ENCODE measurements at places on chromosomes 3 and 15.

- DNase-seq, result no peak
Measured at GRCh38 chr3:160259589-160259988, 34.4 kb downstream of the C3orf80 start.

- no peak for DNase-seq
Measured at GRCh38 chr3:193816656-193817311, 223.8 kb downstream of the OPA1 start.

- no peak for DNase-seq
Measured at GRCh38 chr3:140494970-140495369, 182.9 kb upstream of the TRIM42 start.

- peak; percentile 64 for DNase-seq
Measured at GRCh38 chr3:177835008-177835407, 637.7 kb upstream of the TBL1XR1 start.

DNA sequence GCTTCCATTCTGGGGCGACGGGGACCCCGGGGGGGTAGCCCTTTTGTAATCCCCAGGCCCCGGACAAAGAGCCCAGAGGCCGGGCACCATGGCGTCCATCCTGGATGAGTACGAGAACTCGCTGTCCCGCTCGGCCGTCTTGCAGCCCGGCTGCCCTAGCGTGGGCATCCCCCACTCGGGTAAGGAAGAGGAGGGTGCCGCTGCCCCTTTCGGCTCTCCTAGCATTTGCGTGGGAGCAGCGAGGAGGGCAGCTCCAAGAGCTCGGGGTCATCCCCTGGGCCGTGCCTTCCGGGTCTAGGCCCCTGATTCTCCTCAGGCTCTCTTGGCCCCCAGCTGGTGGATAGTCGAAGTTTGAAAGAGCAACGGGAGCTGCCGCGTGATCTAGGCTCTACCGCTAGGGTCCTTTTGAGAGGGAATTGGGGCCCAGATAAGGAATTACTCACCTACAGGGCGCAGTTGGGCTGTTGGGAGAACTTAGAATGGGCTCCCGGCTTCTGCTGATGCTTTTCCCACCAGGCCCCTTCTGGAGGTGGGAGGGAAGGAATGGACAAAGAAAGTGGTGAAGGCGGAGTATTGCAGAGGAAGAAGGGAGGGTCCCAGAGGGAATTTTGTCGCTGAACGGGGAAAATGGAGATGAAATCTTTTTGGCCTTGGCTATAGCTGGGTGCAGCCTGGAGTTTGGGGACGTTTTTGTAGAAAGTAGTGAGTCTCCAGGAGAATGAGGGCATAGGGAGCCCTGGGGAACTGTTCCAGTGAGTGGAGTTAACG, 615 bp downstream of the VPS18 start:
- DNase-seq, result peak; percentile 60

GRCh38 chr15:39430389-39430788, 150.5 kb upstream of the THBS1 start:
- no peak for DNase-seq

DNA sequence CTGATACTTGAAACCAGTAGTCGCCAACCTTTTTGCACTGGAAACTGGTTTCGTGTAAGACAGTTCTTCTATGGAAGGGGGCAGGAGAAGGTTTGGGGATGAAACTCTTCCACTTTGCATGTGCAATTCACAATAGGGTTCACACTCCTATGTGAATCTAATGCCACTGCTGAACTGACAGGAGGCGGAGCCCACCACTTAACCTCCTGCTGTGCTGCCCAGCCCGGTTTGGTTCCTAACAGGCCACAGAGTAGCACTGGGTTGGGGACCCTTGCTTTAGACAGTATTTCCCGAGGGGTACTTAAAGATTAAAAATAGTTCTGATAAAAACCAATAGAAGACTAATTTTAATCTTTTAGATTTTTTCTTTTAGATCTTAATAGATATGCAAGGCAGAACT, 11.1 kb downstream of the TFG start:
- DNase-seq, result no peak

DNA sequence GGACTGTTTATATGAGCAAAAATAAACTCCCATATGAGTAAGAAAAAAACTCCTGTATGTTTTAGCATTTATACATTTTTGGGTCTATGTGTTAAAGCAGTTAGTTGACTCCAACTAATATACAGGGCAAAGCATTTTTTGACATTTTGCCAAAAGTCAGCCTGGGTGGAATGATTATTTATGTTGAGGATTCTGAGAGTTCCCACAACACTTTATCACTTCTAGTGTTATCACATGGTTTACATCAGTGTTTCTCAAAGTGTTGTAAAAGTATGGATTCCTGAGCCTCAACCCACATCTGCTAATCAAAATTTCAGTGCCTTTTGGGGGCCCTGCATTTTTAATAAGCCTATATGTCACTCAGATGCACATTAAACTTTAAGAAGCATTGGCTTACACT, 337.3 kb upstream of the WNT5A start:
- no peak for DNase-seq

DNA sequence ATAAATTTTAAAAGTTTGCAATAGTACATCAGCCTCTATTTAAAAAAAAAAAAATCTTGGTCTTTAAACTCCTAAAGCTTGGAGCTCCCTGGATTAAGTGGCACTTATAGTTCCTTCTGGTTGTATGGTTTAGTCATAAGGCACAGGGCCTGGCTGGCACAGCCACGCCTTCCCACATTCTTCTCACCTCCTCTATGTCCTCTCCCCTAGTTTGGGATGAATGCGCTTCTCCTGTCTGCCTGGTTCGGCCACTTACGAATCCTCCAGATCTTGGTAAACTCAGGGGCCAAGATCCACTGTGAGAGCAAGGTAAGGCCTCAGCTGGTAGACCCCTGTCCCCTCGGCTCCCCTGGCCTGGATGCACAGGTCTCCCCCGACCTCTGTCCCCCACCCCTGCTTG, 10.0 kb downstream of the ANKDD1A start:
- DNase-seq, result no peak

- DNase-seq, result peak; percentile 42
Measured at GRCh38 chr15:69475769-69476358, 23.2 kb downstream of the RPLP1 start.
